ENCODE measurements at places on chromosomes 1 and 21.
A peak's percentile ranks its signal among the peaks of the same experiment; 100 is the strongest.

GRCh38 chr1:216700779-216701178, 22.4 kb downstream of the ESRRG start:
- DNase-seq, result no peak

- no peak for DNase-seq
Observed at GRCh38 chr1:44934791-44935190, 51.6 kb downstream of the EIF2B3 start.

- no peak for DNase-seq
Observed at GRCh38 chr1:39539252-39539790, 37.3 kb downstream of the PABPC4 start.

GRCh38 chr1:210490781-210491180, 162.1 kb downstream of the HHAT start:
- DNase-seq, result no peak

DNA sequence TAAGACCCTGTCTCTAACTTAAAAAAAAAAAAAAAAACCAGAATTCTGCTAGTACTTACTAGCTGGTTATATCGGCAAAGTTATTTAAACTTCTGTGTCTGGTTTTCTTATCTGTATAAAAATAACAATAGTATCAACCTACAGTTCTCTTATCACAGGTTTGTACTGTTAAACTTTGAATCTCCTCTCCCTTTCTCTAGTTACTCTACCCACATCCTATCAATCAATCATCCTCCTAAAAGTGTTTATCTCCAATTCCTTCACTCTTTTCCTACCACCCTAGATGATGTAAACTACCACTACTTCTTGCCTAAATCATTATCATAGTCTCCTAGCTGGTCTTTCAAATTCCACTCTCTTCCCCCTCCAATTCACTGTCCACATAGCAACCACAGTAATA, 27.6 kb downstream of the USP33 start:
- DNase-seq, result no peak

DNA sequence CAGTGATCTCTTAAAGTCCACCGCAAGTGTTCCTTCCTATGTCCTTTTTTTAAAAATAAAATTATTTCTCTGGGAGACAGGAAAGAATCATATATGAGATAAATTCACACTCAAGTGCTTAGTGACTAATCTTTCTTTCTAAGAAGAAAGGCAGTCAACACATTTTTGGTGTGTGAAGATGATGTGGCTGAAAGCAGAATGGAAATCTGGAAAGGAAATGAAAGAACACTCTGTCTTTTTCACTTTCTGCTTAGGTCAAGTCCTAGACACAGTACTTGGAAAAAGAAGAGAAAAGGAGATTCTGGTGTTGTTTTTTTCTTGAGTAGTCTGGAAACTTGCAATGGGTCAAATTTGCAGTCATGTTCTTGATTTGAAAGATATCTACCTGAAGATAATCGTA, 45.5 kb upstream of the PRRX1 start:
- no peak for DNase-seq

DNA sequence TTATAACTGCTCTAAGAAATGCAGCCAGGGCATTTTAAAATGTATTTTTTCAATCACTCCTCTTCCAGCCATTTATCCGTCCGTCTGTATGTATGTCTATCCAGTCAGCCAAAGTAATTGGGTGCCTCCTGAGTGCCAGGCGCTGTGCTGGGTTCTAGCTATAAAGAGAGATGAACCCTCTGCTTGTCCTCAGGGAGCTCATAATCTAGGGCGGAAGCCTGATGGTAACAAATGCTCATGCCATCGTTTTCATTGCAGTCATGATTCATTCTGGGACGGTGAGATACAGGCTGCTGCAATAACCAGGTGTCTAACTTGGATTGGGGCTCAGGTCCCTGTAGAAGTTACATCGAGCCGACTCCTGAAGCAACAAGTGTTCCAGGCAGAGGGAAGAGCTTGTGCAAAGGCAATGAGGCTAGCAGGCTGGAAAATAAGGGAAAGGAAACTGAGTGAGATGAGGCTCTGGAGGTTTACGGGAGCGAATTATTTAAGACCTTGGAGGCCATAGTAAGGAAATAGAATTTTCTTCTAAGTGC, 11.6 kb downstream of the IFI6 start:
- no peak for DNase-seq

DNA sequence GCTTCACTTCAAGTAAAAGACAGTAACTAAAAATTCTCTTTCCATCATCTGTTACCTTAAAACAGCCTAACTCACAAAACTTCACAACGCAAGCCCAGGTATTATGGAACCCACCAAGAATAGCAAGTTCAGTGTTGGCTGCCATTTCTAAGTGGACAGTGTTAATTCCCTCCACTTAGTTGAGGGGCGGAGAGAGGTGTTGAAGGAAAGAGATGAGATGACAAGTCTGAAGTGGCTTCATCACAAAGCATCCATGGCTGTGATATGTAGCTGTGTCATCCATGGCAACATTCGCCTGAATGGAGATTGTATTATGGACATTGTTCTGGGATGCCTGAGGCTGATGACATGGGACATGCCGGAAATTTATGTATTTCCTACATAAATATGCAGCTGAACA, 101.8 kb downstream of the SIM2 start:
- no peak for DNase-seq

- no peak for DNase-seq
Observed at GRCh38 chr1:3641046-3641760, 8.7 kb downstream of the WRAP73 start.

- DNase-seq, result no peak
Observed at GRCh38 chr1:159900086-159900680, at the start of gene CFAP45. TSS of gene CFAP45 (minus strand) at chr1:159900165. CDS start at chr1:159900098, 67 bp downstream.

DNA sequence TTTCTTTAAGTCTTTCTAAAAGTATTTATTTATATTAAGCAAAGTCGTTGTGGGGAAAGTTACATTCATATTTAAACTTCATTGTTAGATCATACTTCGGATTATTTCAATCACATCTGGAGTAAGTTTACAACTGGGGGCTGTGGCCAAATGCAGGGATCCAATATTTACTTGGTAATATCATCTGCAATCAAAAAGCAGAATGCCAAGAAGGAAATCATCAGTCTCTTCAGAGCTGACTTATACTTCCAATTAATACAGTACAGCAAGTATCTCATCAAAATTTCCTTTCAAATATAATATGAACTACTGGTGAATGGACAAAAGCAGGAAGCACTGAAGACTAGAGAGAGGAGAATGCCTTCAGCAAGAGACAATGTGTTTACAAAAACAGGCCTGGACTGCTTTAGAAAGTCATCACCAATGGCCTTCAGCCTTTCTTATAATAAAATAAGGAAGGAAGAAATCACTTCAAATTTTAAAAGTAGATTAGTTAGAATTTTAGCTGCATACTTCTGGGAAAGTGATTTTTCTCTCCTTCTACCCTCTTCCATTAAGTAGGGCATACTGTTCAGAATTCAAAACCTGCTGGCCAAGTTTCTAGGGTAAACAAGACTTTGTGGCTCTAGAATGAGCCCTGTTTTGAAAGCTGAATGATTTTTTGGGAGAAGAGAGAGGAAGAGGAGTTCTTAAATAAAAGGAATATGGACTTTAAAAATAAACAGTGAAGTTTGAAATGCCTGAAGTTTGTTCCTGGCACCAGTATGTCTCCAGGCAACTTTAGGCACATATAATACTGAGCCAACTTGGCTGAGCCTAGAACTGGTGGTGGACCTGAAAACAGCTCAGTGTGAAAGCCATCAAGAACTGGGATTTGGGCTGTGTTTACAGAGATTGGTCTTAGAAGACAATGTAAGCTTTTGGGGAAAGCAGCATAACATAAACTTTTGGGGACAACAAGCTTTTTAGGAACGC, 22.2 kb upstream of the MYOC start:
- no peak for DNase-seq

GRCh38 chr1:112954945-112955772, 837 bp downstream of the SLC16A1 start:
- peak; percentile 21 for DNase-seq

Measured in activated CD8-positive, alpha-beta memory T cell treated with anti-CD3 and anti-CD28 coated beads for 4 hours (primary cell).